GM04504 (cell line): ENCODE measurements at places on chromosomes 4 and X.

- no peak for DNase-seq
Observed at GRCh38 chr4:5927116-5927515, 34.2 kb upstream of the CRMP1 start.

- DNase-seq, result no peak
Observed at GRCh38 chrX:56789518-56790070, 60.6 kb downstream of the NBDY start.

DNA sequence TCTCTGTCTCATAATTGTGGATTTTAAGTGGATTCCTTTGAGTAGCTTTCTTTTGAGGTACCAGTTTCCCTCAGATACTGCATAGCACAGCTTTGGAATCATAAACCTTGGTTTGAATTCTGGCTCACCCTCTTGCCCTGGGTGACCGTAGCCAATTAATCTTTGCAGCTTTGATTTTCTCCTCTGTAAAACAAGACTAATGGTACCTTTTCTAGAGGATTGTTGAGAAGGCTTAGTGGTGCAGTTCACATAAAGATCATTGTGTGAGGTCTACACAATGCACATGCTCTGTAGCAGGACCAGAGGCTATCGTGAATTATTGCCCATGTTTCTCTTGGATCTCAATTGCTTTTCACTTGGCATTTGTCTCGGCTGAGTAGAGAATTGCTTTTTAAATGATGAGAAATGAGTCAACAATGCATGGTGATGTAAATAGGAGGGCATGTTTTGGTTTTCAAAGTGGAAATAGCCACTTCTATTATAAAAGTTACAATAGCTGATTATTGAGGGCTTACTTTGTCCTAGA is 47.9 kb downstream of the TMEM131L start:
- peak; percentile 85 for DNase-seq

DNA sequence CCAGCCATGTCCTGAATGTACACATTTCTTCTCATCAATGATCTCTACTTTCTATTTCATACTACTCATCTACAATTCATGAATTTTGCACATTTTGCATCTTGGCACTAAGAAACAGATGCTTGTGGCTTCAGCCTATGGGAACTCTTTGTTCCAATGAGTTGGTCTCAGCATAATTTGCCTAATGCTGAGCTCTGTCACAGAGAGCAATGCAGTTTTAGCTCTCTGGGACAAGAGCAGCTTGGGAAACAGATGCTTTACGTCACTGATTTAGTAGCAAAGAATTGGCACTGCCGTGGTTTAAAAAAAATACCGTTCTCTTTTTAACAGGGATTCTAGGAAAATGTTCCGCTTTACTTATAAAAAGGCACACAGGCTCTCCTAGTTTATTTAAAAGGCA is 162.4 kb downstream of the WDFY3 start:
- no peak for DNase-seq

DNA sequence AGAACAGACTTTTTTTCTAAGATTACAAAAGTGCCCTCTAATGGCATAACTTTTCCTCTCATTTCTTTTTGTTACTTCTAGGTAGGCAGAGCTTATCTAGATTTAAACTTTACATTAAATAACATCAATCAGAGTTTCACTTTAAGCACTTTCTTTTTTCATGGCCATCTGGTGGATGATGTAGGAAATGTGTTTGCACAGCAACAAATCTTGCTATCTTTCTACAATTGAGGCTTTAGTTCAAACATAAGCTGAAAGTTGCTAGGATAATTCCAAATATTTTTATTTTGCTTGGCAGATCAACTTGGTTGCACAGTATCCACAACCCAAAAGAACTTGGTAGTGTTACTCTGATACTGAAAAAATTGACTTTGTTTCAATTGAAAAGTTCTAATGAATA is 22.0 kb downstream of the NDNF start:
- DNase-seq, result no peak
